ENCODE measurements at places on chromosomes 7 and 10. TPM values are rescaled to one million over a fixed set of nuclear protein-coding genes. Genes with fewer than 3 reads are reported as not detected.

The KCP gene
- total RNA-seq: 0.25 TPM

The WASHC2C gene
- 20.2 TPM for total RNA-seq

The AKR1C8 gene
- 0.42 TPM for total RNA-seq

The WNT8B gene
- 0.03 TPM for total RNA-seq

The TUBB8 gene
- total RNA-seq: 0.12 TPM

The UCN3 gene
- total RNA-seq: not detected

The COL28A1 gene
- 0.53 TPM for total RNA-seq

The PRTFDC1 gene
- 17.2 TPM for total RNA-seq

Data from A549 treated with CORT108297 at 1 μM for 4 hours (cell line).